ENCODE measurements at places on chromosomes 6 and 20.

GRCh38 chr20:53706008-53706465, 112.4 kb upstream of the ZNF217 start:
- DNase-seq = no peak

- DNase-seq = no peak
Measured at GRCh38 chr6:135906542-135906941, 55.0 kb downstream of the PDE7B start.

DNA sequence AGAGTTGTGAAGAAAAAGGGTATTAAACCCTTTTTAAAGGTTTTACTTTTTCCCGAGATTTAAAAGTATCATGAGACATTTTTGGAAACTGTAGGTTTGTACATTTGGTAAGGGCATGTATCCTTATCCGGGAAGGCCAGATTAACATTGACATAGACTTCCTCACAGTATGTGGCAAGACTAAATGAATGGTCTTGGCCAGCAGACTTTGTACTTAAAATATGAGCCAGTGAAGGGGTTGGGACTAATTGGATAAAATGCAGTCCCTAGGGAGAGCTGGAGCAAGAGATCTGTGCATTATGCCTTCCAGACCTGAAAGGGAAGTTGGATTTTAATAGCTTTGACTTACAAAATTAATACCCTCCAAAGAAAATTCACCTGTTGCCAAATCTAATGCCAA, 60.4 kb upstream of the CCN2 start:
- no peak for DNase-seq

DNA sequence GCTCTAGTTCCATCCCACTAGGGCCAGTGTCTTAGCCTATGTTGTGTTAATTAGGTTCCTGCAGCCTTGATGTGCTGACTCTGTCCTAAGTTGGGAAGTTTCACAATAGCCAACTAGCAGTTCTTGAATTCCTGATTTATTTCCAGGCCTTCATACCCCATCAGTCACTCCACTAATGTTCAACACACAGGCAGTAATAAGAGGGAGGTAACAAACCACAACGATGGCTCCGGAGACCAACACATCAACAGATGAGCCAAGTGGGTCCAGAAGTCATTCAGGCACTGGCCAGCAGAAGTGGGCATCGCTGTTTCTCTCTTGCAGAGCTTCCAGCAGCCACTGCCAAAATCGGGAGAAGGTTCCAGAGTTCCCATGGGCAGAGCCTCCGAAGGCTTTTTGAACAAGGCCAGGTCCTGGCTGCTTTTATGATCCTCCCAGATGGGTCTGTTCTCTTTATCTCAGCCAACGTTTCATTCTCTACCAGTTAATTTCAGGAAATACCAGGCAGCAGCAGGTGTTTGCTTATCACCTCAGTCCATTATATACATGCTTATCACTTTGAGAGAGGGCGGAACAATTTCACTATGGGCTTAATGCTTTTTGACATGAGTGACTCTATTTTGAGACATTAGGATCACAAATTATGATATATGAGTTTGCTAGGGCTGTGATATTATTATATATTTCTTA, 48.5 kb upstream of the NOP56 start:
- no peak for DNase-seq

DNA sequence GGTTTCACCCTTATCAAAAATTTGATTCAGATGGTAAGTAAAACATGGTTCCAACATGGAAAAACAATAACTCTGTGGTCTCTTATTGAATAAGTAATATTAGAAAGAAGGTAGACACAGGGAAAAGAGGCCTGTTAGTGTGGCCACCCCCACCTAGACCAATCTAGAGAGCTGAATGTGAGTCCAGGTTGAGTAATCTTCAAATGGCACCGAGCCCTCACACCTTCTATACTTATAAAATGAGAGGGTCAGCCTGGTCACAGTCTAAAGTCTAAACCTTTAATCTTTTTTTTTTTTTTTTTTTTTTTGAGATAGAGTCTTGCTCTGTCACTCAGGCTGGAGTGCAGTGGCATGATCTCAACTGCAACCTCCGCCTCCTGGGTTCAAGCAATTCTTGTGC, 6.9 kb downstream of the FAM184A start:
- DNase-seq = no peak

Measured in stimulated activated naive CD8-positive, alpha-beta T cell treated with anti-CD3 and anti-CD28 coated beads, Interleukin-15, amount 100 ng/mL, for 72 hours (primary cell).